ENCODE measurements at places on chromosomes 16 and 17.

- no peak for DNase-seq
Measured at GRCh38 chr17:1231456-1231855, 38.8 kb upstream of the BHLHA9 start.

DNA sequence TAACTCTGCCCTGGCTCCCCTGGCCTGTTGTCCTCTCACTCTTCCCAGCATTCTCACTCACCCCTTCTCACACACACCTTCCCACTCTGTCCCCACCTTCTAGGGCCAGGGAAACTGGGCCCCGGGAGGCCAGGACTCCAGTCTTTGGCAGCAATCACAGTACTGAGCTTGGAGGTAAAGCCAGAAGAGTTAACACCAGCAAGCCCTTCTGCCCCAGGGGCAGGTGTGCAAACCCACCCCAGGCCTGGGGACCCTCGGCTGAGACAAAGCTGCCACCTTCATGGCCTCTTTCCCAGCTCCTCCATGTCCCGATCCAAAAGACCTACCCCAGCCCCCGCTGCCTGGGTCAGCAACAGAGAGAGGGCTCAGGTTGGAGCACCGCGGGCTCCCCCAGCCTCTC, 36.9 kb upstream of the MLKL start:
- DNase-seq = no peak

DNA sequence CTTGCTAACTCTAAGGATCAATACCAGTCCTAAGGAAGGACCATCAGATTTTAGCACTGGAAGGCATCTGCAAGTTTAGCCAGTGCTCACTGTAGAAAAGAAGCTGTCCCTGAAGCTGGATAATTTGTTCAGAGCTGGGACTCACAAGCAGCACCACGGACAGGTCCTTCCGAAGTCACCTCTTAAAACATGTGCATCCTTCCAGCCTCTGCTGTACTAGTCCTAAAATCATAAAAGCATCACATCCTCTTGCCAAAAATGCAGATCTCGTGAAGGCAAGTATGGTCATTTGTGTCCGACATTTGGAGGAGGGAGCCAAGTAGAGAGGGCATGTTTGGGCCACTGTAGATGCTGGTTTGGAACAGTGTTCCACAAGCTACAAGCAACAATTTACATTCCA, 506.9 kb downstream of the RBFOX1 start:
- DNase-seq = no peak

GRCh38 chr17:9339958-9340357, 235.7 kb downstream of the STX8 start:
- no peak for DNase-seq

- DNase-seq = no peak
Measured at GRCh38 chr17:11692688-11693087, 94.4 kb downstream of the DNAH9 start.

- DNase-seq = no peak
Measured at GRCh38 chr17:15965528-15965927, 20.6 kb downstream of the ADORA2B start.

DNA sequence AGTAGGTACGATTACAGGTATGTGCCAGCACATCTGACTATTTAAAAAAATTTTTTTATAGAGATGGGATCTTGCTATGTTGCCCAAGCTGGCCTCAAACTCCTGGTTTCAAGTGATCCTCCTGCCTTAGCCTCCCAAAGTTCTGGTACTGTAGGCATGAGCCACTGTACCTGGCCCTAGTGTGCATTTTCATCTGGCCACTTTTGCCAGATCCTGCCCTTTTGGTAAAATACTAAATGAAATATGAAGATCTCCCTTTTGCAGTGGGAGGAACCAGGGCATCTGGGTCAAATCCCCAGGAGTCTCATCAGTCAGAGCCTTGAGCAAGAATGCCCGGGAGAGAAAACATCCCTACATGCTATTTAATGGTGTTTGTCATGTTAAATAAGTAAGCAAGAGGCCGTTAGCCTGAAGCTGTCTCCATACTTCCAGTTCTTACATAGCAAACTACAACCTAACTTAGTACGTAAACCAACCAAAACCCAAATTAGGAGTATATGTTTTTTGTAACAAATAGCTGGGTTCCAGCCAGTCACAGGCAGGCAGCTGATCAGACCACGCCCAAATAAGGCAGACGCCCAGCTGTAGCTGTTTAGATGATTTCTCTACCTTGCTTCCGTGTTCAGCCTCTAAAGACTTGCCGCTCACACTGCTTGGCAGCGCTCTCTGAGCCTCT, 46.5 kb upstream of the CLEC18A start:
- DNase-seq = no peak

GRCh38 chr17:5592382-5592781, 8.1 kb upstream of the NLRP1 start:
- no peak for DNase-seq

DNA sequence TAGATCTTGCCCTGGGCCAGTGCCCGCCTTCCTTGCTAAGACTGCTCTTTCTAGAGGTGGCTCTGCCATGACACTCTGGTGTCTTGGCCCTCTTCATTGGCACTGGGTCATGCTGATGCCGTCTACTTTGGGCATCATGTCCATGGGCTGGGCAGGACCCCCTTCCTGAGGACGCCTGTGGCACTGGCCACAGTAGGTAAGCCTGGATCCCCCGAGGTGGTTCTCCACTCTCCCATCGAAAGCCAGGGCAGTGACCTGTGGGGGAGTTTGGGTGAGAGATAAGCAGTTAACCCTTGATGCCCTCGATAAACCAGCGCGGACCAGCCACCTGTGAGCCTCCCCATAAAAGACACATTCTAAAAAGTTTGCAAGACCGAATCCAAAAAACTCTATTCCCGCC, 20.0 kb upstream of the ITGB4 start:
- no peak for DNase-seq

- no peak for DNase-seq
Measured at GRCh38 chr17:39954876-39955275, 7.9 kb upstream of the GSDMA start.

- no peak for DNase-seq
Measured at GRCh38 chr17:40062329-40063186, at the start of gene THRA. THRA (plus strand) TSS chr17:40062965; CDS start chr17:40074489, 11,524 bp downstream.

- DNase-seq = peak; percentile 68
Measured at GRCh38 chr16:57115514-57116182, 23.3 kb downstream of the CPNE2 start.

DNA sequence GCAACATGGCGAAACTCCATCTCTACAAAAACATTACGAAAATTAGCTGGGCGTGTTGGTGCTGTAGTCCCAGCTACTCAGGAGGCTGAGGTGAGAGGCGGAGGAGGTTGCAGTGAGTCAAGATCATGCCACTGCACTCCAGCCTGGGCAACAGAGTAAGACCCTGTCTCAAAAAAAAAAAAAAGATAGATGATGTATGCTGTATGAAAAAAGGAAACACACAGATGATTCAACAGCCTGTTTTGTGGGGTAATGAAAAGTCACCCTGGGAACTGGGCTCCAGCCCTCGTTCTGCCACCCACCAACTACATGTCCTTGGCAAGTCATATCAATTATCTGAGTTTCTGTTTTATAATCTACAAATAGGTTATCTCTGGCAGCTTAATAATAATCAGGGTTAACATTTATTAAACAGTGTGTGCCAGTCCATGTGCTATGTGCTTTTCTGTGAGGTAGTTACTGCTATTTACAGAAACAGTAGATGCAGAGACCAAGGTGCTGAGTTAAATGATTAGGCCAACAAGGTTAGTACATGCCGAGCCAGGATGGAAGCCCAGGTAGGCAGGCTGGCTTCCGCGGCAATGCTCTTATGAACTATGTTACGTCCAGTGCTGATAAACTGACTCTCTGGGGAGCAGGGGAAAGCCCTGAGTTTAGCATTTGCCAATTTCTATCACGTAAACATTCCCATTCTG, 1.1 kb downstream of the G6PC1 start:
- no peak for DNase-seq

DNA sequence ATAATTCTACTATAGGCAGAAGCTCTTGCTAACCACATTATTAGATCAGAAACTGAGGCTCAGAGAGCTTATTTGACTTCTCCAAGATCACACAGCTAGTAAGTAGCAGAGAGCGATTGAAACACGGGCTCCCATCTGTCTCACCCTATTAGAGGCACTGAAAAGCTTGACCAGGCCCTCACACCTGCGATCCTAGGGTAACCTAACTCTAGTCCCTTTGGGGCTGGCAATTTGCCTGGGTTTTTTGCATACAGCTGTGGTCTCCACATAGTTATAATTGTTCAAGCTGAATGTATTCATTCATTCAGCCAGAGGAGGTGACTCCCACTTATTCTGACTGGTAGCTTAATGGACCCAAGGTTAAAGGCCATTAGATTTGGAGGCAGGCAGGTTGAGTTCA, 121.2 kb downstream of the ANKFN1 start:
- DNase-seq = no peak

- DNase-seq = no peak
Measured at GRCh38 chr17:80160536-80160935, 9.3 kb upstream of the CARD14 start.

GRCh38 chr16:65697065-65697464, 575.2 kb upstream of the CDH11 start:
- no peak for DNase-seq

GRCh38 chr17:67365738-67366192, 612 bp downstream of the PSMD12 start:
- DNase-seq = no peak

- no peak for DNase-seq
Measured at GRCh38 chr16:17769065-17769464, 298.3 kb upstream of the XYLT1 start.

- peak; percentile 54 for DNase-seq
Measured at GRCh38 chr17:67602974-67603373, 114.8 kb upstream of the NOL11 start.

DNA sequence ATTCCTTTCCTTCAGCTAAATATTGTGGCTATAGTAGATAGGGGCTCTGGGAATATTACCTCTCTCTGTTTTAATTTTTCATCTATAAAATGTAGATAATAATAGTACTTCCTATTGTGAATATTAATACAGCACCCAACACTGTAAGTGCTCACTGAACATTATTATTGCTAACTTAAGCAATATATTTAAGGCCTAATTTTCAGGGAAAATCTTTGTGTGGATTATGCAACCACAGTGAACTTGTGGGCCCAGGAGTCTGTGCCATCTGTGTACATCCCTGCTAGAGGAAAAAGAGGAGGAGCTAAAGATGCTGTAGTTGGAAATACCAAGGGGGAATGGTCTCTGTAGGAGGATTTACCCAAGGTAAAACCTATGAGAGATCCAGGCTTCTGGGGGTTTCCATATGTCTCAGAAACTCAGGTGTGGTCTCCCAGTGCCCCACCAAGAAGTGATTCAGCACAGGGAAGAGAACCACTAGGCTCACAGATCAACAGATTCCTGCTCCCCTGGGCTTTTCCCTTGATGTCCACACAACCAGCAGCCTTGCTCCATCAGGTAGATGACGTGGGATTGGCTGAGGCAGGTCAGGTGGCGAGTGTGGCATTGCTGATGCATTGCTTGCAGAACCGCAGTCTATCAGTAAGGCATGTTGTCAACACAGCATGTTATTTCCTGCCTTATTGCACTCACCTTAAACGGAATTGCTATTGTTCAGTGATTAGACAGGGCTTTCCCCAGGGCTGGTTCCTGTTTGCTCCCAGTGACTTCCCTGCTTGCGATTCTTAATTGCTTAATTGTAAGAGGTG, 1.6 kb upstream of the N4BP1 start:
- DNase-seq = peak; percentile 6

GRCh38 chr17:79372470-79373238, 238.2 kb downstream of the RBFOX3 start:
- DNase-seq = no peak

GRCh38 chr16:49336581-49336980, 37.0 kb upstream of the C16orf78 start:
- DNase-seq = no peak

DNA sequence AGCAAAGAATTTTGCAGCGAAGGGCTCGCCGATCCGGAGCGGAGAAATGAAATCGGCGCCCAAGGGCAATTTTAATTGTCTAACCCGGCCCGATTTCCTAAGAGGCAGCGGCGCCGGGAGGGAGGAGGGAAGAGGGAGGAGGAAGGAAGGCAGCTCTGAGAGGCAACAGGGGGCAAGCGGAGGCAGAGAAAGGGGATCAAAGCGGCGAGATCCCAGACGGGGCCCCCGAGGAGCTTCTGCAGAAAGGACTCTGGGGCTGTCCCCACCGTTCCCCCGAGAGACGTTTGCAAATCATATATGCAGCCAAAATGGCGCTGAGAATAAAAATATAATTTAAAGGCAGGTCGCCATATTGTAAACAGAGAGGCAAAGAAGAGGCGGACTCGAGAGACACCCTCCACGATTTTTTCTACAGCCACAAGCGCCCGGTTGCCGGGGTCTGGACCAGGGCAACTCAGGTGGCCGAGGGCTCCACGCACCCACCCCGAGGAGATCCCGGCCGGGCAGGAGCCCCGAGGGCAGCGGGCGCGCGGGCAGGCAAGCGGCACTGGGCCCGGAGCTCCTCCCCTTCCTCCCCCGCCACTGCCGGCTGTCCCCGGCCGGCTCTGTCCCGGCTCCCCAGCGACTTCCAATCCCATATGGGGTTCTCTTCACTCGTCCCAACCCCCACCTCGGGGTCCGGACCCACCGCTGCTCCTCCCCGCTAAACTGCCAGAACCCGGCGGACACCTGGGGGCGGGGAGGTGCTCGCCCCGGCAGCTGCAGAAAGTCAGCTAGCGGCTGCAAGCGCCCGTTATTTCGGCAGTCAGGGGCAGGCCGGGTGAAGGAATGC, 1.9 kb downstream of the PHF12 start:
- no peak for DNase-seq

GRCh38 chr16:56300891-56301850, 109.9 kb downstream of the GNAO1 start:
- DNase-seq = no peak

DNA sequence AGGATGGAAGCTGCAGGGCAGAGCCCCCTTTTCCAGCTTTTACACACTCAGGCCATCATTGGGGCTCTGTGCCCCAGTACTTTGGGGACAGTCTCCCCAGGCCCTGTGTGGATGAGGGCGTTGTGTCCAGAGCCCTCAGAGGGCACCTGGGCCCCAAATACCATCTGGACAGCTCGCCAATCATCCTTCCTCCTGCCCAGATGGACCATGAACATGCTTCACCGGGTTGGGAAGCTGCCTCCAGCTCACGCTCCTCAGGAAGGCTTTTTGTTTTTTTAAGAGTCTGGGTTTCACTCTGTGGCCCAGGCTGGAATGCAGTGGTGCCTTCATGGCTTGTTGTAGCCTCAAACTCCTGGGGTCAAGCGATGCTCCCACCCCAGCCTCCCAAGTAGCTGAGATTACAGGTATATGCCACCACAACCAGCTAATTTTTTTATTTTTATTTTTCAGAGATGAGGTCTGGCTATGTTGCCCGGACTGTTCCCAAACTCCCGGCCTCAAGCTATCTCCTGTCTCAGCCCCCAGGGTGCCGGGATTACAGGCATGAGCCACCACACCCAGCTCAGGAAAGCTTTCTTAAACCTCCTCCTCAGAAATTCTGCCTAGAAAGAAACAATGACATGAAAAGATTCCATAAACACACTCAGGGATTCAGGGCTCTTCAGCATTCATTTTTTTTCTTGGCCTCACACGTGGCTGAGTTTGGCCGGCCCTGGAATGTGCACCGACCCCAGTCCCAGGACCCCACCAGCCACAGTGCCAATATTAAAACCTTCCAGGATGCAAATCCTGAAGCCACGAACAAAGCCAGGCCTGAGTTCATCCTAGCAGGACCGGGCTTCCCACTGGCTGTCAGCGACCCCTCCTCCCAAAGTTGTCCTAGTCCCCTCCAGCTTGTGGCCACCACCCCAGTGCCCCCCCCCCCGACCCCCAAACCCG, 27.4 kb upstream of the ZNF423 start:
- DNase-seq = no peak

GRCh38 chr16:81715358-81716196, 63.5 kb upstream of the PLCG2 start:
- DNase-seq = no peak
